Activated gamma-delta T cell (primary cell): ENCODE measurements at places on chromosomes 4 and X.
A peak's percentile ranks its signal among the peaks of the same experiment; 100 is the strongest.

DNA sequence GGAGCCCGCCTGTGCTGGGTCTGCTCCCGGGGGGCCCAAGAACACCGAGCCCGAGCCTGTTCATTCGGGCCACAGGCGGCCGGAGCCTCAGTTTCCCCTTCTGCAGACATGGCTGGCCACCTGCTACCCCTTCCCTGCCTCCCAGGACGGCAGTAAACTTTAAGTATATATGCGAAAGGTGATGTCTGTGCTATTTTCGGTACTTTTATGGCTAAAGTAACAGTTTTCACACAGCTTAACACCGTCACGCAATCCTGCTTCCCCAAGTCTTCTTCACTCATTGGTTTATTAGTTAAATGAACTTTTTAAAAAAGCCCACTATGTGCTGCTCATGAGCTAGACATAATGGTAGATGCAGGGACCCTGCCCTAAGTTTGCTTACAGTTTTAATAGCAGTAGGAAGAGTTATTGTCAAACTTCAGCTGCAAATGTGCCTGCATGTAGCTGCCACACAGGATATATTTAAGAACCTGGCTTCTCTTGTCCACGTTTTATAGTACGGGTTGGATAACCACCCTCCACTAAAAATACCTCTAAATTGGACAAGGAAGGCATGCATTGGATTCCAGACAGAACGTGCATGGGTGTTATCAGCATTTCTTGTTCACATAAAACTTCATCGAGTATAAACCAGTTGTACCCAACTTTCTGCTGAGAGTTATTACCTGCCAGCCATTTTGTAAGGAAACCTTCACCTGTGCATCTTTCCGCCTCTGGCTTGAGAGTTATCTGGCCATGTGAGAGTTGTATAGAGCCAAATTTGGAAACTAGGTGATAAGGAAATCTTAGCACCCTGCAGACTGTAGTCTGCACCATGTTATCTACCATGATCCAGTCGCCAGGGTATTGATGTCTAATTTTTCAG is 741 bp downstream of the ANAPC4 start:
- DNase-seq: no peak

DNA sequence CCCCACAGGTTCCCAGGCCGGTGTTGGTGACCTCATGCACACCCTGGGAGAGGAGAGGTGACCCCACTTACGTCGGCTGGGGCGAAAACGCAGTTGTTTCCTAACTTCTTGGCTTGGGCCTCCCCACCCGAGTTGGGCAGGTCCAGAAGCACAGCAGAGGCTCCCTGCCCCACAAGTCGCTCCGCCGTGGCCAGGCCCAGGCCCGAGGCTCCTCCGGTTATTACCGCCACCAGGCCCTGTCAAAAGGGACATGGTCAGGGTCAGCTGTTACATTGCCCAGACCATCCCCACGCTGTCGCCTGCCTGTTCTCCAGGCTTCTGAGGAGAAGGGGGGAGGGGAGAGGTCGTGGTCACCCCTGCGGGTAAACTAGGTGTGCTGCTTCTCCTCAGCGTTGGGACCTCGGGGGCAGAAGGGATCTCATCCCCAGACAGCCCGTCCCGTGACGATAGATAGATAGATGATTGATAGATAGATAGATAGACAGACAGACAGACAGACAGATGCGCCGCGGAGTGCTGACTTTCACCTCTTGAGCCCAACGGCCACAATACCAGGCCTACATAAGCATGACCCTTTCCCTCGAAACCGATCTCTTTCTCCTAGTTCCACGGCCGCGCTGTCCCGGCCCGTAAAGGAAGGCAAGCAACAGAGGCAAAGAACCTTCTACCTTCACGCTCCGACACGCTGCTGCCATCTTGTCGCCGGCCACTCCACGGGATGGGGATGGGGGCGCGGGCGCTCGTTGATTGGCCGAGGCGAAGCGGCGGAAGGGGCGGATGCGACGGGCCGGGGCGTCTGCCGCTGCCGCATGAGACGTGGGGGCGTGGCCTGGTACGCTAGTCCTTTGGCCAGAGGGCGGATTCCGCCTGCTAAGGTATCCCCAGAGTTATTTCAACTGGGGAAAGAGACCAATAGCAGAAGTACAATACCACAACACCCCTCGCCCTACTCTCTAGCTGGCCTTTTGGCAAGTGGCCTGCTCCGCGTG is at the start of gene HSD17B10:
Gene HSD17B10 (minus strand): TSS at position 720 of the 989 bp plus-strand sequence. CDS start 25 bp downstream, at position 695.
- peak; percentile 76 for DNase-seq

GRCh38 chr4:134691915-134692314 is 490.3 kb upstream of the PABPC4L start:
- DNase-seq: no peak

DNA sequence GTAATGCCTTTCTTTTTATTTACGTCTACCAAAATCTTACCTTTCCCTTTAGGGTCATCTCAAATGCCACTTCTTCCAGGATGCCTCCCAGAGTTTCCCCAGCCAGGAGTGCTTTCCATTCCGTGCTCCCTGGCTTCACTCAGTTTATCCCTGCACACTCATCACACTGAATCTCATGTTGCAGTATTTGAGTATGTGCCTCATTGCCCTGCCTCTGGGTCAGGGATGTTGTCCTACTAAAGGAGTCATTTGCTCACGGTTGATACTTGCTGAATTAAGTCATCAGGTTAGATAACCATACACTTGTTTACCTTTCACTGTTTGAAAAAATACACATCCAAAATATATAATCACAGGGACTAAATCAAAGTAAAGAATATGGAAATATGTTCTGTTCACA is 356.2 kb upstream of the GATB start:
- DNase-seq: no peak

DNA sequence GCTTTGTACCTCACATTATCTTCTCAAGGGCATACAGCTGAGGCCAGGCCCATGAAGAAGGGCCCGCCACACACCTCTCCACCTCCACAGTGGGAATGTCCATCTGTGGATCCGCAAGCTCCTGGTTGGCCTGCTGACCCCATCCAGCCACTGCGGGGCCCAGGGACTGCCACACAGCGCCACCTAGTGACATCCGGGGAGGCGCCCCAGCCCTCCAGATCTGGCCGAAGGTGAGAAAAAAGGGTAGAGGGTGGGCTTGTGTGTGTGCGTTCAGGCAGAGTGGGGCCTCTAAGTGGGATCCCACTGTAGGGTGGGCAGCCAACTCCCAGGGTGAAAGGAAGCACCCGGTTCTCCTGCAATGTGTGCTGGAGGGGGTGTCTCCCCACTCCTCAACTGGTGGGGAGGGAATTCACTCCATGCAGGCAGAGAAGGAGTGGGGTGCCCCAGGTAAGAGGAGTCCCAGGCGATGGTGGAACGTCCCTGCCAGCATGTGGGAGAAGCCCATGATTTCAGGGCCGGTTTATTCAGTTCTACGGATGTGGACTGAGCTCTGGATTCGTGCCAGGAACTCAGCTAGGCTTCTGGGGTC is 117.3 kb downstream of the ENPP6 start:
- DNase-seq: peak; percentile 9

- no peak for DNase-seq
Observed at GRCh38 chr4:156422576-156422975, 468.9 kb upstream of the CTSO start.

- no peak for DNase-seq
Observed at GRCh38 chr4:113657586-113658233, 103.8 kb downstream of the CAMK2D start.

- no peak for DNase-seq
Observed at GRCh38 chr4:52057196-52057595, 6.1 kb downstream of the SPATA18 start.

DNA sequence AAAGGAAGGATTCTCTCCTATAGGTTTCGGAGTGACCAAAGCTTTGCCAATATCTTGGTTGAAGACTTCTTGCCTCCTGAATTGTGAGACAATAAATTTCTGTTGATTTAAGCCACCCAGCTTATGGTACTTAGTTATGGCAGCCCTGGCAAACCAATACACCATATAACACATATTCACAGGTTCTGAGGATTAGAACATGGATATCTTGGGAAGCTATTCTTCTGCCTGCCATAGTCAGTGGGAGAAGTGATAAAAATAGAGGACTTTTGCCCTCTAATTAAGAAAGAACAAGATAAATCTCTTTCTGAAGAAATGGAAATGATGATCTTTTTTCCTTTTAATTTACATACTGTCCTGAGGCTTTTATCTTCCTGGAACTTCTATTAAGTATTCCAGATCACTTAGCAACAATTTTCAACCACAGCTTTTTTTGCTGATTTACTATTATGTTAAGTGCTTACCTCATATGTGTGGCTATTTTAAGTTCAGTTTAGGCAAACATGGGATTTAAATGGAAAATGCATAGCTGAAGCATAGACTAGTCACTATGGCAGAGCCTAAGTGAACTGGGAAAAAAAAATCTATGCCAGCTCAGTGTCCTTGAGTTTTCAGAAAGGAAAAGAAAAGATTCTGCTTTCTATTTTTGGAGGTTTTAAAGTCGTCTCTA is 381.7 kb downstream of the STPG2 start:
- DNase-seq: no peak

DNA sequence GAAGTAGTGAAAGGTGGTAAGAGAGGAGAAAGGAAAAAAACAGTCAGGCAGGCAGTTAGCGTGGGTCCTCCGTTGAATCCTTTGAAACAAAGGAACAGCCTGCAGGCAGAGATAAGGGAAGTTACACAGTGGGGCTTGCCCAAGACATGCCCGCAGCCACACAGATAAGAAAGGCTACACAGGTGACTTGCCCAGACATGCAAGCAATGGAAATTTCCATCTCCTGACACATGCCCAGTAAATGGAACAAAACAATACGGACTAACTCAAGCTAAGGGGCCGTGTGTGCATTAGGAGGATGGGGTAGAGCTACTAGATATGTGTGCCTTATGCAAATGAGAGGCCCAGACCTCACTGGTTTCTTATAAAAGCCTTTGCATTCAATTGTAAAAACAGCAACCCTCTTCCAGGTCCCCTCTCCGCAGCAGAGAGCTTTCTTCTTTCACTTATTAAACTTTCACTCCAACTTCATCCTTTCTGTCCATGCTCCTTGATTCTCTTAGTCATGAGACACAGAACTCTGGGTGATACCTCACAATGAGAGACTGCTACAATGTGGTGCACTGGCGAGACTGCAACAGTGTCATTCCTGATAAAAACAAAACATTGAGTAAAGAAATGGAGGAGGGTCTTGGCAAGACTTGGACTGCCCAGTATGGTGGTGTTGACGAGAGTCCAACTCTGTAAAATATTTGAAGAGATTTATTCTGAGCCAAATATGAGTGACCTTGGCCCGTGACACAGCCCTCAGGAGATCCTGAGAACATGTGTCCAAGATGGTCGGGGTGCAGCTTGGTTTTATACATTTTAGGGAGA is 997.4 kb upstream of the PRKX start:
- DNase-seq: no peak

DNA sequence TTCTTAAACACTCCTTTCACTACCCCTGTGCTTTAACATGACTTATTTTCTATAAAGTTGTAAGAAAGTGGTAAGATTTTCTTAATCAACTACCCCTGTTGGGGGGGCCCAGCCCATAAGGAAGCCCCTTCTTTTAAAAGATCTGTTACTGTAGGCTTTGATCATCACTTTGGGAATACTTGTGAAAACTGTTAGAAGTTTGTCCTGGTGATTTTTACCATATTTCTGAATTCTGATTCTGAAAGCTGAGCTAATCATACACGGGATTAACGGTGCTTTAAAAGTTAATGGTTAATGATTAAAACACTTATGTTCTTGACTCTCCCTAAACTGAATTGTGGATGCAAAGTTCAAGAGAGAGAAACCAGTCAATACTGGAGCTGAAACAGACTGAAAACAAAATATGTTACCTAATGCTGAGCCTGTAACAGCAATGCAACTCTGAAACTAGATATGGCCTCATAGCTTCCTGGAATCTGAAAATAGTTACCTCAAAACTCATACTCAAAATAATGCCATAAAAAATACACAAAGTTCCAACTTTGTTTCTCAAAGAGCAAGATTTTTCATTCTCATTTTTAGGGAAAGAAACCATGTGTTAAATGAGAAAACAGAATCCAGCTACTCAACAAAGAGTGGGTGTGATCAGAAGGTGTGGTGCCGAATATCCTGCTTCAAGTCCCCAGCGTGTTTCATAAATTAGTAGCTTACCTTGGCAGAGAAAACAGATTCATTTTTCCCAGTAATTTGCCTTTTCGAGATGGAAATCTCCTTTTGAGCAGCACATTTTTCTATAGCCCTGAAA is 31.6 kb downstream of the ADH7 start:
- DNase-seq: no peak

DNA sequence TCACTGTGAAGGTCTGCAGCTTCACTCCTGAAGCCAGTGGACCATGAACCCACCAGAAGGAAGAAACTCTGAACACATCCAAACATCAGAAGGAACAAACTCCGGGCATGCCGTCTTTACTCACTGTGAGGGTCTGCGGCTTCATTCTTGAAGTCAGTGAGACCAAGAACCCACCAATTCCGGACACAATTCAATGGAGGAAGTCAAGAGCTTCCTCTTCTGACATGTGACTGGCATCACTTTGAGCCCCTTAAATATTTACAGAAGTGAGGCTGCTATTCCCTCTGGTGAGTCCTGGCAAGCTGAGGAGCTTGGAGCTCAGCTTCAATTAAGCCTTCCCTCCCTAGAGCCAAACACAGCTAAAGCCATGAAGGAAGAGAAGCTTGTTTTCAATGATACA is 103.5 kb upstream of the SRD5A3 start:
- no peak for DNase-seq

DNA sequence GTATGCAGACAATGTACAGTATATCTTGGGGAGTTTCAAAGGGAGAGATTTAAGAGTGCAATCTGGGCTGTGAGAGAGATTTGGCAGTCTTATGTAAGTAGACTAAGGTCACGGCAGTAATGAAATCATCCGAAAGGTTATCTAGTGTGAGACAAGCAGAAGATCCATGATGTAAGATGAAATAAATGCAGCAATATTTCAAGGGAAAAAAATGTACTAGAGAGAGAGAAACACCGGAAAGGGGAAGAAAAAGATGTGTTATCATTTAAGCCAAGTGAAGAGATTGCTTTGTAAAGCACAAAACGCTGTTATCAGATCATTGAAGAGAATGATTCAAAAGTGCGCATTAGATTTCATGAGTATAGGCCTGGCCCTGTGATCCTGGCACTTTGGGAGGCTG is 88.4 kb upstream of the GUCY1A1 start:
- no peak for DNase-seq

GRCh38 chrX:63285375-63285774 is 65.8 kb downstream of the SPIN4 start:
- no peak for DNase-seq

- no peak for DNase-seq
Observed at GRCh38 chr4:113790478-113790877, 28.9 kb upstream of the CAMK2D start.

DNA sequence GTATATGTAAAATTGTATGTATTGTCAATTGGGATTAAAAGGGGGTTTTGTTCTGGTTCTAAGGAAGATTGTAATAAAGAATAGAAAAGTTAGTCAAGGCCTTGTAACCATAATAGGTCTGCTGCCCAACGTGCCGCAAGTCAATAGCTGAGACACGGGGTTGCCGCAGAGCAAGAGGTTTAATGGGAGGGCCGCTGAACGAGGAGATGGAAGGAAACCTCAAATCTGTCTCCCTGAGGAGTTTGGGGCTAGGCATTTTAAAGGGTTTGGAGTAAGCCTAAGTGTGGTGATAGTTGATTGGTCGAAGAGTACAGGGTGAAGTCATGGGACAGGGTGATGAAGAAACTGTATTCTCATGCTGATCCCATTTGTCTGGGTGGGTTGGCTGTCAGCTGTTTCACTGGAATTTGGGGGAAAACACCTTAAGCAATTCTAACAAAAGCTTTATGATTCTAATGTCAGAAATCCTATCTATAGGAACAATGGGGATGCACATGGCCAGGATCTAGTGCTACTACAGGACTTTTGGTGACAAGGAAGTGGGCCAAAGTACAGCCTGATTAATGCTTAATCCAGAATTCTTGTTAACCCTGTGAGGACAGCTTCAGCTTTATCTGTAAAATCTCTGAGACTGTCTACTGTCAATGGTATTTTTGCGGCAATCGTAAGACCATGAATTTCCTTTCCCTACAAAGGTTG is 86.9 kb downstream of the RELL1 start:
- DNase-seq: no peak
